ENCODE measurements at places on chromosomes 1 and 21. TPM values are rescaled to one million over a fixed set of nuclear protein-coding genes. Genes with fewer than 3 reads are reported as not detected.

Gene CYP4Z1
- not detected for total RNA-seq

Gene UTS2
- total RNA-seq, result not detected

Gene ADGRL2
- total RNA-seq, result 61.4 TPM

Gene MIS18A
- 4.0 TPM for total RNA-seq

DNA sequence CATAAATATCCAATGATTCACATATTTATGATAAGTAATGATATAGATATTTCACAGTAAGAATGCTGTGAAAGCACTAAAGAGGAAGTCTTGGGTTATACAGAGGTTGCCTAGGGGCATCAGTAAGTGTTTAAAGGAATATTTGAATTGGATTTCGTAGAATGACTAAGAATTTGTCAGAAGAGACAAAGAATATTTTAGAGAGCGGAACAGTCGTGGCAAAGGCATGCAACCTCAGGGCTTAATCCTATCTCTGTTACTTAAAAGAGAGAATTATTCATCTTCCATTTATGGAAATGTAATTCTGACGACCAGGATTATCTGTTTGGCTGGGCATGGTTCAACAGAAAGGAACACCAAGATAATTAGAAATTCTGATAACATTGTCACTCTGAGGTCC is 171.9 kb upstream of the NR5A2 start:
- H3K27me3 ChIP-seq, result no peaks in the 10 kb centered on the region
- H3K4me3 ChIP-seq, result no peak overlapping the region
- H3K36me3 ChIP-seq, result no peaks in the 10 kb centered on the region
- no peak overlapping the region for H3K27ac ChIP-seq
- peak; percentile 30 for DNase-seq
